ENCODE measurements at places on chromosomes 13 and 19. TPM values are rescaled to one million over a fixed set of nuclear protein-coding genes. Genes with fewer than 3 reads are reported as not detected.

PRSS57 gene
- total RNA-seq: not detected

OXGR1 gene
- total RNA-seq: not detected

KIR2DL4 gene
- total RNA-seq: not detected

KLF12 gene
- 18.5 TPM for total RNA-seq

N4BP2L1 gene
- 0.19 TPM for total RNA-seq

MAP4K1 gene
- 2.0 TPM for total RNA-seq

ELSPBP1 gene
- not detected for total RNA-seq

ZNF610 gene
- 1.8 TPM for total RNA-seq

CCDC70 gene
- total RNA-seq: not detected

CEACAM19 gene
- 0.13 TPM for total RNA-seq

TRAPPC5 gene
- 96.8 TPM for total RNA-seq

WDFY2 gene
- total RNA-seq: 7.6 TPM

CYP4F8 gene
- not detected for total RNA-seq

SLC27A5 gene
- total RNA-seq: 2.7 TPM

ZNF45 gene
- 14.9 TPM for total RNA-seq

PGLYRP2 gene
- not detected for total RNA-seq

LGALS13 gene
- total RNA-seq: not detected

ATCAY gene
- total RNA-seq: 0.06 TPM

GRCh38 chr13:25874907-25875306 is 176.9 kb downstream of the SHISA2 start:
- DNase-seq: no peak

GRCh38 chr19:49084206-49085019 is 838 bp upstream of the SNRNP70 start:
- DNase-seq: no peak

GRCh38 chr13:24179486-24179850 is 18.9 kb downstream of the SPATA13 start:
- DNase-seq: no peak

GRCh38 chr19:58538257-58539168 is 5.4 kb upstream of the TRIM28 start:
- no peak for DNase-seq

- DNase-seq: no peak
Observed at GRCh38 chr19:38455031-38455430, 21.5 kb downstream of the RYR1 start.

GRCh38 chr13:71513411-71514033 is 353.5 kb downstream of the DACH1 start:
- no peak for DNase-seq

- peak; percentile 66 for DNase-seq
Observed at GRCh38 chr19:1747285-1748114, 5.8 kb upstream of the ONECUT3 start.

GRCh38 chr13:29568731-29569130 is 26.8 kb downstream of the SLC7A1 start:
- no peak for DNase-seq

DNA sequence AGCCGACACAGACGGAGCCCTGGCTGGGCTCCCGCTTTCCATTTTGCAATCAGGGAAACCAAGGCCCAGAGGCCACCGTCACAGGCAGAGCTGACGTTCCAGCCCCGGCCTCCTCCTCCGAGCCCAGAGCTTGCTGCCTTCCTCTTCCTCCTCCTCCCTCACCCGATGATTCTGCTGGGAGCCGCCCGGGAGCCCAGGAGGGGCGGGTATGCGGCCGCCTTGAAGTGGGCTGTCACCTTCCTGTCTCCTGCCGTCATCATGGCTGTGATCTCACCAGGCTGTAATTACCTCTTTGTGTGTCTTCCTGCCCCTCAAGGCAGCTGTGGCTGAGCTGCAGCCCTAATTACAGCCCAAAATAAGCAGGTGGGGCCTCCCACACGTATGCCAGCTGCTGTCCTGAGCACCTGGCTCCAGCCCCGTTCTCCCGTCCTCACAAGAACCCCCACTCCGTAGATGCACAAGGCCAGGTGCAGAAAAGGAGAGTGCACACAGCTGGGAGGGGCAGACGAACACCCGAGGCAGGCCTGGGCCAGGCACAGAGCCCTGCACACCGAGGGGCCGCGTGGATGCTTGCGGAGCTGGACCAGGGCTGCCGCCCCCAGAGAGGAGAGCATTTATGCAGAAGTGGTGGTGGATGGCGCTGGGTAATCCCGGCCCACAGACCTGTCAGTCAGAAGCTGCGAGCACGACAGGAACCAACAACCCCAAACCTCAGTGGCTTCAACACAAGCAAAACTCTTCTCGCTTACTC is 4.0 kb downstream of the TPGS1 start:
- no peak for DNase-seq

DNA sequence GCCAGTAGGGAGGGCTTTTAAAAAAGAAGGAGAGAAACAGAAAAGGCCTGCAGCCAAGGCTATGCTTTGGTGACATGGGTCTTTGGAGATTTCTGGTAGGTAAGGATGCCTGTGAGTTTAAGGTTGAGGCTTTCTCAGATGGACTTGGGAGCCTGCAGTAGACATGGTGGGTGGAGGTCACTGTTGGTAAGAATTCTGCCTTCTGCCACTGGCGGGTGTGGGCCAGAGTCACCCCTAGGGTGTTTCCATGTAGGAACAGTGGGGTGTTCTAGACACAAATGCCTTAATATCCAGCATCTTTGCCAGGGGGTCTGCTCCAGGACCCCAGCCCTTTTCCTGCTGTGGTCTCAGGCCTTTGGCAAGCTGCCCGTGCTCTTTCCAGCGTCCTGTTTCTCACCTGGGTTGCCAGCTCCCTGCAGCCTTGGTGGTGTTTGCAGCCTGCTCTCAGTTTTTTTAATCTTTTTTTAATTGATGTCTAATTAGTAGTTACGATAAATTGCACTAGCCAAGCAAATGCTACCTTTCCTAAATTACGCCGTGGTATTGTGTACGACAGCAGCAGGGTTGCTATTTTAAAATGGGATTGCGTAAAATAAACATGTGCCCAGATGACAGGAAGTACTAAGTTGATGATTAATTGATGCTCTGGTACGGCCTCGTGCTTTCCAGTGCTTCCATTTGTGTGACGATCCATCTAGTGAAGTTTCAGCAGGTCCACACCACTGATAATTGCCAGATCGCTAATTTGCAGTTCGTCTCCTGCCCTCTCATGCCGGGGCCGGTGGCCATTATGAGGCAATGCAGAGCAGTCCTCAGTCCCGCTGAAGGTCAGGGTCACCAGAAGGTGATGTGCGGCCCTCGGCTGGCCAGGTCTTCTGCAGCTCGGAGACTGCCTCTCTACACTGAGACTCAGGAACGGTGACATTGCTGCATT is 35.3 kb upstream of the NPAS1 start:
- peak; percentile 75 for DNase-seq

DNA sequence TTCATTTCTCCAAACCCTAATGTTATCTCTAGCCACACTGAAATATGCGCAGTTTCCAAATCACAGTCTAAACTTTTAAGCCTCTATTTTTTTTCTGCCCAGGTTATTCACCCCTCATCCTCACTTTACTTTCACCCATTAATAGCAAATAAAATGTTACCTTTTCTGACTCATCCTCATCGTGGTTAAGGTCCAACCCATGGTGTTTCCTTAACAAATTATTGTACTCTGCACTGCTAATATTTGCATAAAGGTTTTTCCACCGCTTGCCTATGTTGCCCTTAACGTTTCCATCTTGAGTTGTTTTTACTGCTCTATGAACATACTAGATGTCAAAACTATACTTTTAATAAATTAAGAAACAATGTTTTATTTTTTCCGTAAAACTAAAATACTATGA is 780.9 kb upstream of the KLHL1 start:
- no peak for DNase-seq

- no peak for DNase-seq
Observed at GRCh38 chr13:99778500-99778899, 193.1 kb downstream of the ZIC5 start.

GRCh38 chr19:6752256-6753177 is 13.0 kb downstream of the TRIP10 start:
- no peak for DNase-seq

DNA sequence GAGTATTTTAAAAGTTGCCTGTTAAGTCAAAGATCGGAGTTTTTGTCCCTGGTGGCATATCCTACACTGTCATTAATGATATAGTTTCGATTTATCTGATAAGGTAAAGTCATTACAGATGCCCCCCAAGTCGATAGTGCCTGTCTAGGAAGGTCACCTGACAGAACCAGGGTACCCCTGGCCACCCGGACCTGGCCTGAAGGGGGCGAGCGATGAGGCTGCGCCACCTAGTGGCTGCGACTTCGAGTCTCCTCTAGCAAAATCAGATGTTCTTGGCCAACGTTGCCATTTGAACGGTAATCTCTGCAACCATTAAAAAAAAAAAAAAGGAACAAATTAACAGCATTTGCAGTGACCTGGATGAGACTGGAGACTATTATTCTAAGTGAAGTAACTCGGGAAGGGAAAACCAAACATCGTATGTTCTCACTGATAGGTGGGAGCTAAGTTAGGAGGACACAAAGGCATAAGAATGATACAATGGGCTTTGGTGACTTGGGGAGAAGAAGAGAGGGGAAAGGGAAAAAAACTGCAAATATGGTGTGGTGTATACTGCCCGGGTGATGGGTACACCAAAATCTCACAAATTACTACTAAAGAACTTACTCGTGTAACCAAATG is 565.1 kb downstream of the LIG4 start:
- DNase-seq: no peak

DNA sequence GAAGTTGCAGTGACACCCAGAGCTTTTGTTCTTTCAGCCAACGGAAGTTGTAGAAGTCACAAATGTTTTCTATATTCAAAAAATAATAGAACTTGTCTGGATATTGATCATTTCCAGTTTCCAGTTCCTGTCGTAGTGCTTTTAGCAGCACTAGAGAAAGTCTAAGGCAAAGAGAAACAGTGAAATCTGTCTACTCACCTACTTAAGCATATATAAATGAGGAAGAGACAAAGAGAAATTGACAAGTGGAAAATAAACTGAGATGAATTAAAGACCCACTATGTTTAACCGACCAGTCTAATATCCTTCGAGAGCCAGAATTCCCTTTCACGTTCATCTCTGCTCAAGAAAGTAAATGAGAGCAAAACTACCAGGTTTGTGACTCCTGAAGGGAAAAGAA is 36.7 kb downstream of the DACH1 start:
- DNase-seq: no peak

DNA sequence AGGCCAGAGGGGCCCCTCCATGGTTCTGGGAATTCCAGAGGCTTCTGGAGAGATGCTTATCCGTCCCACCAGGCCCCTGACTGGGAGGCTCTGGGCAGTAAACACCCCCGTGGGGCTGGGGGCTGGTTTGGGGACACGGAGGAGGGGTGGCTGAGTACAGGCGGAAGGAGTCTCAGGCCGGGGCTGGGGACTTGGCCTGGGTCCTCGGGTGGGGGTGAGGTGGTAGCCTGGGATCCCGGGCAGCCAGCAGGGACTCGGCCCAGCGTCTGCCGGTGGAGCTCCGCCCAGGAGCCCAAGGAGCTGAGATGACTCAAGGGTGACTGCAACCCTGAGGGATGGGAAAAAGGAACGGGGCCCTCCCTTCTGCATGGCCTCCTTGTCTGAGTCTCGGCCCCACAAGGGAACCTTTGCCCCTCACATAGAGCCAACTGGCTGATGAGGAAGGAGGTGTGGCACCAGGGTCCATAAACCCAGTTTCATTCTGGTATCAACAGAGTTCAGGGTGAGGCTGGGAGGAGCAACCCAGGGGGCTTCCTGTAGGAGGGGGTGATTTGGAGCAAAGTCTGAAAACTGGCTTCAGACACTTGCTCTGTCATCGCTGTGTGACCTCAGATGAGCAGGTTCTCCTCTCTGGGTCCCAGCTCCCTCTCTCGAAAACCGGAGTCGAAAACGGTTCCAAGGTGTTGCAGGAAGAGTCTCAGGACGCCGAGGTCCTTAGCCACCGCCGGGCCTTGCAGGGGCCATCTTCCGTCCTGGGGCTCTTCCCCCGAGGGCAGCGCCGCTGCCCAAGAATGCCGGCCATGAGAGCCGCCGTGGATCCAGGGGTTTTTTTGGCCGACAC is 809 bp downstream of the MISP start:
- peak; percentile 86 for DNase-seq

- DNase-seq: no peak
Observed at GRCh38 chr13:75541287-75541686, 3.6 kb upstream of the COMMD6 start.

- no peak for DNase-seq
Observed at GRCh38 chr13:31094331-31095015, 67.2 kb downstream of the HSPH1 start.

GRCh38 chr19:10919352-10920287 is 8.8 kb downstream of the YIPF2 start:
- DNase-seq: no peak

DNA sequence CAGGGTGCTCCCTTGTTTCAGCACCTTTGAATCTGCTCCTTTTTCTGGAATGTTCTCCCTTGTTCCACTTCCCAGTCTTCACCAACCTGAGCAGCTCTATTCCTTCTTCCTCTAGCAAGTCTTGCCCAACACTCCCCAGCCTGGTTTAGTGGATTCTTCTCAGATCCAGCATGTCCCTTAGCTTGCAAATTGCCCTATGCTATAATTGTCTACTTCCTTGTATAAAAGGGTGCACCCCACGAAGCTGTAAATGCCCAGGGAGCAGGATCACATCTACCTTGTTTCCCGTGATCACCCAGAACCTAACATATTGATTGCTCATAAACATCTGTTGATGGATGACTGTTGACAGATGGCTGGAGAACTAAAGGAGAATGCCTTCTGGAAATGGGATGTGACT is 93.2 kb upstream of the C1QTNF9B start:
- no peak for DNase-seq

DNA sequence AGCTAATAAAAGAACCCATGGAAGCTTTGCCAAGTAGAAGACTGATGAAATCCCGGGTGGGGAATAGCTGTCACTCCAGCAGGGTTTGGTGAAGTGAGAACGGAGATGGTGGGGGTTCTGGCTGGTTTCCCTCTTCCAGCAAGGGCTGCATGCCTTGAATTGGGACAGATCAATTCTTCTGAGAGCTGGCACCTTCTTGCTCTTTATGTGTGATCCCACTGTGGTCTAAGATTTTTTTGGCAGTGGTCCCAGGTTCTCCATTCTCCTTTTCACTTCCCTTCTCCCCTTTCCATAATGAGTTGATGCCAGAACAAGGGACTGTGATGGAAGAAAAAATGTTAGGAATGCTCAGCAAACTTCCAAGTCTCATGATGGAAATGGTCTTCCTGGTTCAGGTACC is 50.0 kb downstream of the TNFSF11 start:
- no peak for DNase-seq

All from LHCN-M2 (cell line).